Neural progenitor cell (in vitro differentiated cells): ENCODE measurements at places on chromosomes 5 and 9. TPM values are rescaled to one million over a fixed set of nuclear protein-coding genes. Genes with fewer than 3 reads are reported as not detected.

GRCh38 chr5:83688281-83688680 is 32.4 kb downstream of the HAPLN1 start:
- no peak for DNase-seq

Gene SPINK4
- not detected in 2 replicates for total RNA-seq

DNA sequence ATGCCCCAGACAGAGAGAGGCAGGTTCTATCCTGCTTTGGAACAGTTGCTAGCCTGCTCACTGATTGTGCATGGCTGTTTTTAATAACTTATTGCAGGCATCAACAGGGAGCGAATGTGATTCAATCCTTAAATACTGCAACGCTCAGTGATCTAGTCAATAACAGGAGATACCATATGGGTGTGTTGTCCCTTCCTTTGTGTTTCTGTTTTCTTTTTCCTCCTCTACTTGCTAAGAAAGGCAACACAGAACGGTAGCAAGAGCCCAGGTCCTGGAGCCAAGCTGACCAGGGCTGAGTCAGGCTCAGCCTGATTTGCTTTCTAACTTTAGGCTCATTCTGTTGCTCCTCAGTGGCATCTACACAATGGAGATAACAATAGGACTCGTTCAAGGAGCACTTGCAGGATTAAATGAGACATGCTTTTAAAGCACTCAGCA is 98.6 kb upstream of the EQTN start:
- DNase-seq = peak; percentile 74

DNA sequence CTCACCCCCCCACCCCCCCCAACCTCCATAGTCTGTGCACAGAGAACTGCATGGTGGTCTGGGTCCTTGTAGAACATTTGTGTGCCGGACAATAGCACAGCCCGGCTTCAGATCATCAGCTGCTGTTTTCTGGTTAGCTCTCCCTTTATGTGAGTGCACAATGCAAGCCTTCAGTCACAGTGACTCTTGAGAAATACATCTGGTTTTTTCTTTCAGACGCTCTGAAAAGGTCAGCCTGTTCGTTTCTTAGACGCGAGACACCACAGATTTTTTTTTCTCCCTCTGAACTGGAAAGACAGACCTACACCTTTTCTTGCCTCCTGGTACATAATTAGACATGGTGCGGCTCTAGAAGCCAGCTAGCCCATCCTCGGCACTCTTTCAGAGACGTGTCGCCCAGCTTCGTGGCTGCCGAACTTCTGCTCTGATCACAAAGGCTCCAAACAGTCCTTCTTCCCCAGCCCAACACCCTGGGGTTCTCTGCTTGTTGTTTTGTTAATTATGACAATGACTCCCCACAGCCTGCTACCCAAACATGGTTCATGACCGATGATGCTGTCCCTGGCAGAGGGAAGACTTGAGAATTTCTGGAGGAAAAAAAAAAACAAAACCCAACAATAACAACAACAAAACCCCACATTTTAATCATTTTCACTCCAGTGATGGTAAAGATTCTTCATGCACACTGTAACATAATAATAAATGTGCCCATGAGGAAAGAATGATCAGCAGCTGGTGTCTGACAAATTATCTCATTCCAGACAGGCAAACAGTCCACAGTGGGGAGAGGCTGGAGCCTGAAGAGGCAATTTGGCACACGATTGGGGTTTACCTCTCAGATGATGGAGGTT is 241.4 kb upstream of the ZNF462 start:
- peak; percentile 84 for DNase-seq

DNA sequence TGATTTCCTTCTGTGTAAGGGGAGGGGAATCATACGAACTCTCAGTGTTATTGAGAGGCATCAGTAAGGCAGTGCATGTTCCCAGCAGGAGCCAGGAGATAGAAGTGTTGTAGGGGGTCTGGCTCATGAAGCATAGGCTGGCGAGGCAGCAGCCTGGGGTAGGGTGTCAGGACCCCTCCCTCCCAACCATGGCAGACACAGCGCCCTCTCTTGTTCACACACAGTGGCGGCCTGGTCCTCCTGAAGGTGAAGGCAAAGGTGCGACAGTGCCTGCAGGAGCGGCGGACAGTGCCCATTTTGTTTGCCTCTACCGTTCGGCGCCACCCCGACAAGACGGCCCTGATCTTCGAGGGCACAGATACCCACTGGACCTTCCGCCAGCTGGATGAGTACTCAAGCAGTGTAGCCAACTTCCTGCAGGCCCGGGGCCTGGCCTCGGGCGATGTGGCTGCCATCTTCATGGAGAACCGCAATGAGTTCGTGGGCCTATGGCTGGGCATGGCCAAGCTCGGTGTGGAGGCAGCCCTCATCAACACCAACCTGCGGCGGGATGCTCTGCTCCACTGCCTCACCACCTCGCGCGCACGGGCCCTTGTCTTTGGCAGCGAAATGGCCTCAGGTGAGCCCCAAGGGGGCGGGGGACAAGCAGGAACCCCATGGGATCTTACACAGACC is 4.7 kb downstream of the SLC27A4 start:
- DNase-seq = no peak

DNA sequence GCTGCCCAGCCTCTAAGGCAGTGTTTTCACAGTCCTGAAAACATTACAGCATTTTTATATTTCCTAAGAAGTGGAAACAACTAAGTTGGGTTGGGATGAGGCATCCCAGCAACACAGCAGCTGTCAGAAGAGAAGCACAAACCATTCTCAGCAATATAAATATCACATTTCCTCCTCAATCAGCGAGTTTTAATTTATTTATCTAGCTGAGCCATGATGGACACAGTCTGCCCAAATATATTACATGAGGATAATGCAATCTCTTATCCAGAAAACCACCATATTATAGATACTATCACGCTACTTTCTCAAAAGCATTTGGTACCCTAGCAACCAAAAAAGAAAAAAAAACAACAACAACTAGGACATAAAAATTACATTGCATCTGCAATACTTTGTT is 158.5 kb downstream of the FSTL4 start:
- DNase-seq = no peak

- no peak for DNase-seq
Measured at GRCh38 chr5:59744531-59744992, 149.0 kb downstream of the PDE4D start.

DNA sequence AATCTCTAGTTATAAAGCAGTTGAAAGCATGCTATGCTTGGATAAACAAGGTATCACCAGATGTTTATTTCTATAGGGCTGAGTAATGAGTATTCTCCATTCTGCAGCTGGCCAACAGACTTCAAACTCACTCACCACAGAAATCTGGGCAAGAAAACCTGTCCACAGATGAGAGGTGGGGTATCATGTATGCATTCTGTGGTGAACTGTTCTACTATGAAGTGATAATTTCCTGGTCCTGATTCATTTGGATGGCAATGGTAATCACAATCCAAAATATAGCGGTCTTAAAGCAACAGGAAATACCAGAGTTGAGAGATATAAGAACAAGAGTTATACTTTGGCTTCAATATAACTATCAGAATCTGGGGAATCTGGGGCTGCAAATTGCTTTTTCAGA is 65.9 kb upstream of the EFNA5 start:
- DNase-seq = no peak

- DNase-seq = no peak
Measured at GRCh38 chr5:94471521-94471920, 146.9 kb downstream of the KIAA0825 start.

Gene SPINK13
- total RNA-seq = not detected in 2 replicates

Gene GBGT1
- total RNA-seq = 2.0 and 3.0 TPM in 2 replicates

Gene GPR151
- not detected in 2 replicates for total RNA-seq

Gene RASGRF2
- 0.15 and 0.40 TPM in 2 replicates for total RNA-seq

GRCh38 chr5:66796305-66797292 is 200.4 kb downstream of the MAST4 start:
- no peak for DNase-seq

DNA sequence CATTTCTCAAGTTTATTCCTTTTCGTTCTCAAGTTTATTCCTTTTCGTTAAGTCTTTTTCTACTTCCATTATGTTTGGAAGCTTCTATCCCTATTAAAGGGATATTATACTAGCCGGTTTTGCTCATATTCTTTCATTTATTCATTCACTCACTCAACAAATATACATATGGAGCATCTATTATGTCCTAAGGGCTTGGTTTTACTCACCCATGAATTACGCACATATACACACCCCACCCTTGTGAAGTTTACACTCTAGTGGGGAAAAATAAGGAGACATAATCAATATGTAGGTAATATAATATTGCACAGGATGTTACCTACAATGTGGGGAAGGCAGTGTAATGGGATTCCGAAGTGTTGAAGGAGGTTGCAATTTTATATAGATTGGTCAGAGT is 90.5 kb downstream of the ACTL7B start:
- DNase-seq = no peak

Gene NMRK1
- 1.7 and 2.3 TPM in 2 replicates for total RNA-seq

DNA sequence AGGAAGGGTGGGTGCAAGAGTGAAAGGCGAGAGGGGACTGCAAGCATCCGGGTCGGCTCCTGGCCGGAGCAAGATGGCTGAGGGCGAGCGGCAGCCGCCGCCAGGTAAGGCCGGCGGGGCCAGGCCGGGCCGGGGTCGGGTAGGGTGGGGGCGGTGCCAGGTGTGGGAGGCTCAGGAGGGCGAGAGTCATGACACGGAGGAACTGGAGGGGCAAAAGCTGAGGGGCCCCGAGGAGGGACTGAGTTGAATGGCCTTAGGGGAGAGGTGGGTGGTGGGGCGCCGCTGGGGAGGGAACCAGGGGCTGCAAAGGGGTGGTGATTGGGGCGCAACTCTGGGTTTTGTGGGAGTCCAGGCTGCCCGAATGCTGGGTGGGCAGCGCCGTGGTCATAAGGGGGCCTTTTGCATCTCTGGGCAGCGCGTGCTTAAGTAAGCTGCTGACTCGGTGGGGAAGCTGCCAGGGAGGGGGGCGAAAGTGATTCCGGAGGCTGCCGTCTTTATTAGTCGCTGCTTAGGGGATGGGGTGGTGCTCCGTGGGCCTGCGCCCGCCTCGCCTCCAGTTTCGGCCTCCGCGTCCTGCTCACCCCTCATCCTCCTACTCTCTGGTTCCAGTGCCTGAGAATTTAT is 425 bp downstream of the PTPA start:
- DNase-seq = peak; percentile 62

GRCh38 chr5:42952578-42952974 is 87.5 kb downstream of the ANXA2R start:
- DNase-seq = no peak

DNA sequence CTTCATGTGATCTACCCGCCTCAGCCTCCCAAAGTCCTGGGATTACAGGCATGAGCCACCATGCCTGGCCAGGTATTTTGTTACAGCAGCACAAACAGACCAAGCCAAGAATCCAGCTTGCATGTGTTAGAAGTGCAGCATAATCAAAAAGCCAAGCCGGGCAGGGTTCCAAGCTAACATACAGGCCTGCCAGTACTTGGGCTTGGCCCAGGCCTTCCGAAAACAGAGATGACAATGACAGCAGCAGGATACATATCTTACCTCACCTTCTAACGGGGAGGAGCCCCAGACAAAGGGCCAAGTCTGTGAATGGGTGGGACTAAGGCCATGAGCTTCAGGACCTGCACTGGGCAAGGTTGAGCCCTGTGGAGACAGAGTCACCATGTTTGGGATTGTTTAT is 91.4 kb upstream of the ZNF462 start:
- no peak for DNase-seq

Gene CDK7
- total RNA-seq = 38.0 and 57.3 TPM in 2 replicates

DNA sequence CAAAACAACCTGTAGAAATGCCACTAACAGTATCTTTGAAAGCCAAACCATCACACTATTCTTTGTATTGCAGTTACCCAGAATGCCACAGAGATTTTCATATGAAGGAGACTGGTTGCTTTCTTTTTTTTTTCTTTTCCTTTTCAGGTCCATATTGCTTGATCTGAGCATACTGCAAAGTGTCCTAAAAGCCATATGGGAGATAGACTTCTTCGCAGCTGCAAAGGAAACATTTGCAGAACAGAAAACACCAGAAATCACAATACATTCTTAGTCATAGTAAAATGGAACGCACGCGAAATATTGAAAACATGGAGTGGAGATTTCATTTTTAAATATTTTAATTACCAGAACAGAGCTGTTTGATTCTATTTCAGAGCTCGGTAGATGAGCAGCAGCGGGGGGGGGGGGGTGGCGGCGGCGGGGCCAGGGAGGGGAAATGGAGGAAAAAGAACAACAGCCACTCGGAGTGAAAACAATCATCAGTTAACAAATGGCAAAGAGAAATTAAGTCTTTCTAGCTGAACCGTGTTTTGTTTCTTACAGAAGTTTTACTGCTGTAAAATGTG is 284.1 kb downstream of the NFIB start:
- no peak for DNase-seq

DNA sequence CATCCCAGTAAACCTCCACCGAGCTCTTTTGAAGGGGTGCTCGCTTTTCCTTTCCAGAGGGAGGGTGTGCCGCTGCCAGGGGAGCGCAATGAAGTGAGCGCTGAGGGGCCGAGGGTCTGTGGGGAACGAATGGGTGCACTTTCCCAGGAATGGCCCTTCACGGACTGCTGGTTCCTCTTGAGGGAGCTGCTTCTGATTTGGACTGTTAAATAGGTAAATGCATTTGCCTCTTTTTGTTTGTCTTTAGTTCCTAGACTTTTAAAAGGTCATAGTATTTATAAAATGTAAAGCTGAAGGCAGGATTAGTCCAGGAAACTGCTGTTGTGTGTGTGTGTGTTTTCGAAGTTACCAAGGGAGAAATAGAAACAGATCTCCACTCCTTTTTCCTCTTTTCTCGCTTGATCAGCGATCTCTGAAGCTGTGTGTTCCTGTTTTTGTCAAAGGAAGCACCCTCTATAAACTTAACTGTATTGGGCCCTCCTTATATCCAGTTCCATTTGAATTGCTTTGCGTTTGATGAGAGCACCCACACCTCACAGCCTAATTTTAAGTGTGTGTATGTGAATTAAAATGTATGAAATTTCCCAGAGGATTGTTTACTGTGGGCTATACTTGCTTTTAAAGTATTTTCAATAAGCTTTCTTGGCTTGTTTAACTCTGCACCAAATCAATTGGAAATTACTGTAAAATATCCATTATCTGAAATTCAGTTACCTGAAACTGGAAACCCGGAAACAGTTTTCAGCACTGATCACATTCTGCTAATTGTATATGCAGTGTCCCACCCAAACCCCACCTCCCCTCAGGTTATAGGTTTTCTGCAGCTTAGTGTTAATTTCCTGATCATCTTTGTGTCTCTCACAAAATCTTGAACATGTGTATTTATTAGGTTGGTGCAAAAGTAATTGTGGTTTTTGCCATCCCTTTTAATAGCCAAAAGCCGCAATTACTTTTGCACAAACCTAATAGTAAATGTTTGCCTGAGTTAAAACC is 966 bp downstream of the SNX2 start:
- DNase-seq = peak; percentile 65

DNA sequence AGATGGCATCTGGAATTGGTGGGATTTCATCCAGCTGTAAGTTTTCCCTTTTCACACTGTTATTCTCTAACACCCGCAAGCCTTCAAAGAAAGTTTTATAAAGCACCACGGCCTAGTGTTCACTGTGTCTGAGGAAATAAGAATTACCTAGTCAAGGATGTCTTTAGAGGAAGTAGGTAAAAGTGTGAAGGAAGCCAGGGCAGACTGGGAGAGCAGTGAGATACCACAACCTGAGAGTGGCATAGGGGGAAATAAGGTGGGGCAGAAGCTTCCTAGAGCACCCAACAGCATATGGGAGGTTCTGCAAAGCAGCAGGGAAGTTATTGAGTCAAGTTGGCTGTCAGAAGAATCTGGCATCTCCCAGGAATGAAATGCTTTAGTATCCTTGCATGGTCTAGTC is 241.2 kb downstream of the CETN3 start:
- DNase-seq = no peak

GRCh38 chr9:85142968-85143367 is 473.4 kb downstream of the NTRK2 start:
- DNase-seq = peak; percentile 23
